ENCODE measurements at places on chromosomes 4 and X.

- DNase-seq = no peak
These were observed 620 bp downstream of the ITM2A start for GRCh38 chrX:79366556-79366872.

DNA sequence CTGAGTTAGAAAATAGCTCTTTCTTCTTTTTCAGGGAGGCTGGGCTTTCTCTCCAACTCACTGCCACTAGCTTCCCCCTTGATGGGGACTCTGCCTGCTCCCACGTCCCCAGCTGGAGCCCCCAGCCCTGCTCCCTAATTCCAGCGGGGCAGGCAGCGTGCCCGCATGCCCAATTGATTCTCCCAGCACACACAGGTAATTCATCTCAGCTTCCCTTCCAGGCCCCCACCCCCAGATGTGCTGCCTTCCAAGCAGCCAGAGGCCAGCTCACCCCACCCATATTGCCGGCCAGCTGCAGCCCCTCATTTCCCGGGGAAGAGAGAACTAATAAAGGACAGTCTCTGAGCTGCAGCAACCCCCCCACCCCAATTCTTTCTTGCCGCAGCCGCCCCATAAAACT, 69.8 kb downstream of the EFNB1 start:
- DNase-seq = no peak

GRCh38 chr4:41360214-41360920, 103.6 kb downstream of the UCHL1 start:
- peak; percentile 84 for DNase-seq

GRCh38 chrX:116342903-116343302, 93.5 kb upstream of the SLC6A14 start:
- no peak for DNase-seq

DNA sequence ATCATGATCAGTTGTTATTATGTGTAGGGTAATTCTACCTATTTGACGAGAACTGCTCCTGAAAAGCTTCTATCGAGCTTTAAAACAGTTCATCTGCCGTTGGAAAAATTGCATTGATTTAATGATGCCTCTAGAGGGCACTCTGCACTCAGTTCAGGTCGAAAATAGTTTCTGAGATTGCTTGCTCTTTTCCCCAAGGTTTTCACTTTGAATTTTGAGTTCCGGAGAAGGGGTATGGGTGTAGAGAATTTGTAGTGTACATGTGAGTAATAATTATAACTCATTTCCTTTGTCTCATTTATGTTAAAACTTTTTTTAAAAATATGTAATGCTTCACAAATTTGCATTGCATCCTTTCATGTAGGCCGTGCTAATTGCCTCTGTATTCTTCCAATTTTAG, 28.4 kb upstream of the TNIP3 start:
- DNase-seq = peak; percentile 31

DNA sequence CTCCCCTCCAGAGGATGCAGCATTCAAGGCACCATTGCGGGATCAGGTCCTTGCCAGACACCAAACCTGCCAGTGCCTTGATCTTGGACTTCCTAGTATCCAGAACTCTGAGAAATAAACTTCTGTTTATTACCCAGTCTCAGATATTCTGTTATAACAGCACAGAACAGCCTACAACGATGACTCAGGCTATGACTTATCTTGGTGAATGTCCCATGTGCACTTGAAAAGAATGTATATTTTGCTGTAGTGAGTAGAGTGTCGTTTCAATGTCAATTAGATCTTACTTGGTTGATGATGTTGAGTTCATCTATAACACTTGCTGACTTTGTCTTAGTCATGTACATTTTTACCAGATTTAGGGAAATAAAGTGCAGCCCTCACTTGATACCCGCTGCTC, 34.5 kb upstream of the PGRMC1 start:
- no peak for DNase-seq

DNA sequence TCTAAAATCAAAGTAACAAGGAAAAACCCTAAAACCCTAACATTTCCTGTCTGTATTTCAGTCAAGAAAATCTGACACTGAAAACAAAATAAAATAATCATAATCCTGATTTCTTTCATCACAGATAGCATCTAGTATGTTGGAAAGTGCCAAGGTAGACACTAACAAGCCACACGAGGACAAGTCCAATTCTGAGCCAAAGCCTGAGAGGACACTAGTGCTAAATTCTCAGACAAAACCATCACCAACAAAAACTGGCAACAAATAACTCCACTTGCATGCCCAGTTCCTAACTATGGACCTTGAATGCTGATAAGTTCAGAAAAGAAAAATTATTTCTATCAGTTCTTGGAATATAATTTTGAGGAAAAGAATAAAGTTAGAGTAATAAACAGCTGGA, 113.7 kb downstream of the MANBA start:
- no peak for DNase-seq

- no peak for DNase-seq
These were observed at the start of gene ADH4 for GRCh38 chr4:99144070-99144469. Gene ADH4 (minus strand): TSS chr4:99144297. CDS start chr4:99144222, 75 bp downstream.

DNA sequence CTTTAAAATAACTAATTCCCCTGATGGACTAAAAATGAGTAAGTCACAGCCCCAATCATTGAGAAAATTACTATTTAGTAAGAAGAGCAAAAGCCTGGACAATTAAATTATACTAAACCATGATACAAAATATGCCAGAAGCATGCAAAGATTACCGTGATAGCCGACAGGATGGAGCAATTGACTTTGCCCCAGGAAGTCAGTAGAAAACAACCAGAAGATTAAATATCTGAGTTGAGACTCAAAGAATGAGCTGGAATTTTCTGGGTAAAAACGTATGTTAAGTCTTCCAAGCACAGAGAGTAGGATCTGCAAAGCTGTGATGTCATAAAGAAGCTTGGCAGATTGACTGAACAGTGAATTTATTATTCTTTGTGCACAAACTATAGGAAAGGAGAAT, 816.1 kb upstream of the TENM3 start:
- no peak for DNase-seq
